ENCODE measurements at places on chromosomes 3 and 15.

DNA sequence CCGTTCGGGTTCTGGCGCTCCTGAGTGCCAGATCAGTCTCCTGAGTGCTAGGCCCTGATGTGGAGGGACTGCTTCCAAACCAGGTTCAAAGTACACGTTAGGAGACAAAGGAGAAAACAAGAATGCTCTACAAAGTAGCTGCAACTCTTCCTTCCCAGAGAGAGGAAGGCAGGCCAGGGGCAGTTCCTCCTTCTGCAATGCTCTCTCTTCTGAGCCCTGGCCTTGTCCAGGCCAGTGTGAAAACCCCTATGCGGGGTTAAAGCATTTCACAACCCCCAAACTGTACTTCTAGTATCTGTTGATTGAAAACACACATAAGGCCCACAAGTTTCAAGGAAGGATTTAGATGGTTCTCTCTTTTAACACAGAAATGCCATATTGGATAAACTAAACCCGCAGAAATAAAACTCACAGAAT lies 9.7 kb upstream of the CALML4 start:
- no peak for DNase-seq

GRCh38 chr3:15218689-15219088 lies 12.6 kb downstream of the CAPN7 start:
- DNase-seq = no peak

DNA sequence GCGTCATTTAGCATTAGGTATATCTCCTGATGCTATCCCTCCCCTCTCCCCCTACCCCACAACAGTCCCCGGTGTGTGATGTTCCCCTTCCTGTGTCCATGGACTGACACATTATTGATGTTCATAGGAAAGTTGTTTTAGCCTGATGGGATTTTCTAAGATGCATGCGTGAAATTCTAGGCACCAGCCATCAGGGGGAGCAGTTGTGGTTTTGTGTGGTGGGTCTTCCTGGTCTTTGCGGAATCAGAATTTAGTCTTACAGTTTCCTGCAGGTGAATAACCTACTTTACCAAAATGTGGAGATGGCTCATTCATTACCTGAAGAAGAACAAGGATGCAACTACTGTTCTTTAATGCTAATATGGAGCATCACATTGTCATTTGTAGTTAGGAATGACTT lies 455.0 kb upstream of the THBS1 start:
- DNase-seq = peak; percentile 26

DNA sequence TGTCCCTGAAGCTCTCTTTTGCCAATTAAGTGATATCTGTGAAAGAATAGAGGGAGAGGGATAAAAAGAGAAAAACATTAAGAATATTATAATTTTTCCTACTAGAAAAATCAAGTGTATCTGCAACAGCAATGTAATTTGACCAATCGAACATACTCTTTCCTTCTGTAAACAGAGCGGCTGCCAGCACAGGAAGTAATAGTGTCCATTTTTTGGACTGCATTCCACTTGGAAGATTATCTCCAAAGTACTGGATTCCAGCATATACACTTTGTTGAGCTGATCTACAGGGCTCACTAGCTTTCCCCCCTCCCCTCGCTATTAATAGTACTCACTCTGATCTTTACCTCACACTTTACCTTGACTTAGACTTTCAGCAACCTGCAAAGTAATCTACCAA lies 90.4 kb downstream of the SUCLG2 start:
- DNase-seq = no peak

DNA sequence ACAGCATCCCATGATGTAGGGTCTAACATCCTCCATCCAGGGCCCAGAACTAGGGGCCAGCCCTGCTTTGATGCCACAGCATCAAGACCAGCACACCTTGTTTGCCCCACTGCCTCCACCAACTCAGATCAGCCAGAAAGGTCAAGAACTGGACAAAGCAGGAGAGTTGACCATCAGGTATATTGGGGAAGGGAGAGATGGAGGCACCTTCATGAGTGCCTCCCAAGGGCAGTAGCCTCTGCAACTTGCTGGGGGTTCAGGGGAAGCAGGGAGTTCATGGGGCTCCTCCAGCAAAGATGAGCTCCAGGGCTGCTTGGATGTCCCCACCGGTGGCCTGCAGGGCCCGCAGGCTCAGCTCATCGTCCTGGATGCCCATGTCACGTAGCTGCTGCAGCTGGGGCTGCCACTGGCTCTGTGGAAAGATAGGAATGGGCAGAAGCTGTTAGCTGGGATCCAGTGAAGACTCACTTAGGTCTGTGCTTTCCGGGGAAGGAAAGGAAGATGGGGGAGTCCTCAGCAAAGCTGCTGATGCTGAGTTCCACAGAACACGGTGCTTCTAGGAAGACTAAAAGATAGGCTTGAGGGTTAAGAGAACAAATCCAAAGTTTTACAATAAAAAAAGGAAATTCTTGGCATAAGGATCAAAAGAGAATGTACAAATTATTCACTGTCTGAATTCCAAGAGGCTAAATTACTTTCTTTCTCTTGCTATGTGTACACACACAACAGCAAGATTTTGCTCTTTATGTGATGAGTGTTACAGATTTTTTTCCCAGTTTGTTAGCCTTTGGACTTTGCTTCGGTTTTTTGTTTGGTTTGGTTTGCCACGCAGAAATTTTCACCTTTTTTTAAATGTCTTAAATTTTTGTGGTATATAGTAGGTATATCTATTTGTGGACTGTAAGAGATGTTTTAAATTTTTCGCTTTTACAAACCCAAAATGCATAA lies 12.3 kb upstream of the SEMA7A start:
- no peak for DNase-seq

GRCh38 chr3:127015282-127016042 lies 32.5 kb downstream of the PLXNA1 start:
- no peak for DNase-seq

GRCh38 chr3:194702545-194702944 lies 16.9 kb downstream of the FAM43A start:
- DNase-seq = no peak

GRCh38 chr3:188826574-188826973 lies 345.2 kb upstream of the TPRG1 start:
- no peak for DNase-seq

DNA sequence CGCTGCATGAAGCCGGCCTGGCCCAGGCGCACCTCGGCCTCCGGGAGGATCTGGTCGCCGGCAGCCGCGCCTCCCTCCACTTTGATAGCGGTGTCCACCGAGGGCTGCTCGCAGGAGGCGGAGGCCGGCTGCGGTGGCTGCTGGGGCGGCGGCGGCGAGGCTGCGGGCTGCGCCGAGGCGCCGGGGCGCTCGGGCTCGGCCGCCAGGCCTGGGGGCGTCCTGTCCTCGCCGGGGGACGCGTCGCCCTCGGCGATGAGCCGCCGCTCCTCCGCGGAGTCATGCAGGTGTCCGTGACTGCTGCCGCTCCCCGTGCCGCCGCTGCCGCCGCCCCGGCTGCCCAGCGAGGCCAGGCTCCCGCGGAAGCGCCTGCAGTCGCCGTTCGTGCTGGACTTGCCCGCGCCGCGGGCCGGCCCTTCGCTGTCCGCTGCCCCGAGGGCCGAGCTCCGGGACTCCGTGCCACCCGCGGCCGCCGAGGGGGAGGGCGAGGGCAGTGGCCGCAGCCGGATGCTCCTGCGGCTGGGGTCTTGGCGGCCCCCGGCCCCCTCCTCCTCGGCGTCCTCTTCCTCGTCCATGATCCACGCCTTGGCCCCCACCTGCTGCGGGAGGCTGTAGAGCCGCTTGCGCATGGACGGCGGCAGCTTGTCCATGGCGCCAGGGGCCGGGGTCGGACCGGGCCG lies 996 bp downstream of the HCN4 start:
- DNase-seq = peak; percentile 47

DNA sequence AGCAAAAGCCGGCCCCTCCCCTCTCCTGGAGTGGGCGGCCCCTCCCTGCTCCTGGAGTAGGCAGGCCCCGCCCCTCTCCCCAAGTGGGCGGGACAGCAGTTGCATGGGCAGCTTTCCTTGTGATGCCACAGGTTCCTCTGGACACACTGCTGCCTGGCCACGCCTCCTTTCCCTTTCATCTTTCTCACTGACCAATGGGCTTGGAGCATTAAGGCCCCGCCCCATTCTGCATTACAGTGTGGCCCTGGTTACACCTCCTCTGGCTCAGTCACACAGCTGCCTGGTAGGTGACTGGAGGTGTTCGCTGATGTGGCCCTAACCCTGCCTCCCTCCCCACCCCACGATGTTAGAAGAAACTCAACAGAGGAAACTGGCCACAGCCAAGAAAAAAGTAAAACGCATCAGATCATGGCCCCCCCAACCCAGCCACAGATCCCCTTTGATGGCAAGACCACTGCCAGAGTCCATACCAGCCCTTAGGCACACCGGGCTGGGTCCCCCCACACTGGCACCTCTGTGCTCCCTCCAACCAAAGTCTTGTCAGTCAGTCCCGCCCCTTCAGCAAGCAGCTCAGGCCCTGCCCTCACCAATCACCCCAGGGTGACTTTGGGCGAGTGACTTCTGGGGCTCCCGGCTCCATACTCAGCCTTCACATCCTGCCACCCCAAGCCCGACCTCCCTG lies 84.3 kb downstream of the ADAMTS7 start:
- DNase-seq = no peak

- DNase-seq = no peak
Measured at GRCh38 chr3:12471241-12471640, 13.0 kb upstream of the TSEN2 start.

GRCh38 chr3:117691526-117691925 lies 981.9 kb downstream of the TUSC7 start:
- DNase-seq = no peak

DNA sequence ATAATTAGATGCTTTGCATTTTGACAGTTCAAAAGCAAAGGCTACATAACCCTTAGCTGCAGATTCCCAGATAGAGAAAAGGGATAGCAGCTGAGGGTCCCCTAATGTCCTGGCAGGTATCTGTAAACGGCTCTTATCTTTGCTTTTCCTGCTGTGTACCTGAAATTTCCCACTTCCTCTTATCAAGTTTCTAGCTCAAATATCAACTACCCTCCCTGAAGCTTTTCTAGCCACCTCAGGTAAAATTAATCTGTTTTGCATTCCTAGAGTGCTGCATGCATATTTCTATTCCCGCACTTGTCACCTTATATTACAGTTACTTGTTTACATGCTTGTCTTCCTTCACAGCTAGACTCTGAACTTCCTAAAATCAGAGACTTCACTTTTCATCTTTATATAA lies 55.6 kb upstream of the STXBP5L start:
- DNase-seq = no peak

DNA sequence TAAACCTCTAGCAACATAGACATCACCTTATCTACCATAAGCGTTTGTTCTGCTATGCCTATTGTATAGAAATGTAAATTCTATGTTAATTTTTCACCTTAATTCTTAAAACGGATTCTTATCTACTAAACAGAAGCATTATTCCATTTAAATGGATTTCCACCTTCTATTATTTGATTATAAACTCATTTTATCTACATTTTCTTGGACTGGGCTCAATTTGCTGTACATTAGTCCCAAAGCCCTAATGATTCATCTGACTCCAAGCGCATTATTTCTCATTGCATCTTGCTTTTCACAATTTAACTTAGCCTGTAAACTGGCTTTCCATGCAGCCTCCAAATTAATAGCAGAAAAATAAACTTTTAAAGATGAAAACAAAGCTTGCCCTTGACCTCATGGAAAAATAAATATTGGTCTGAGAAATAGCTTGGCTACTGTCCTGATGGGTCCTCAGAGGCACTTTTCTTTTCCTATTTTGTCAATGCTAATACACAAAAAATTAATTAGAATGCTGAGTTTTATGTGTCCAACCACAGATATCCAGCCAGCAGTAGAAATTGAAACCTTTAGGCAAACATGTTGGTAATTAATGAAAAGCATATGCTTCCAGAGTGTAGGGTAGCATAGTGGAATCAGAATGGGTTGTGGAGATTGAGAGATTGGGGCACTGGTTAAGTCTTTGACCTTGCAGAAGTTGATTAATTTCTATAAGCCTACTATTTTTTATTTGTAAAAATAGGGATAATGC lies 81.4 kb upstream of the CFAP20DC start:
- DNase-seq = no peak

GRCh38 chr3:33883951-33884561 lies 85.6 kb downstream of the PDCD6IP start:
- DNase-seq = no peak

GRCh38 chr3:22392286-22392685 lies 641.3 kb upstream of the ZNF385D start:
- no peak for DNase-seq

- no peak for DNase-seq
Measured at GRCh38 chr3:192819001-192819569, 91.7 kb upstream of the FGF12 start.

GRCh38 chr3:117692416-117692995 lies 982.9 kb downstream of the TUSC7 start:
- DNase-seq = no peak

GRCh38 chr3:136464502-136464901 lies 214.4 kb downstream of the PCCB start:
- DNase-seq = no peak

DNA sequence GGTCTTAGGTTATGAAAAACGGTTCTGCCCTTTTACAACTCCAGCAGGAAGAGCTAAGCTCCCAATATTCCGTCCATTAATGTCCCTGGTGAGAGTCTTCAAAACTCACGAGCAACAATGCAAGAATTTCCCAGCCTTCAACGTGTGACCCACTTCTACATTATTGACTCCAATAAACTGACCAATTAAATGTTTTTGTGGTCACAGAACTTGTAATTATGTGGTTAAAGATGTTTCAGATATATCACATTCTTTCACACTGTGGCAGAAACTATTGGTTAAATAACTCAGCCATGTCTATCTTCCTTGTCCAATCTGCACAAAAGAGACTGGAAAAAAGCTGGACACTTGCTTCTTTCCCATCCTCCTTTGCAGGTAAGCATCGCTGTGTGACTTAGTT lies 286.6 kb upstream of the ADAMTS9 start:
- no peak for DNase-seq

DNA sequence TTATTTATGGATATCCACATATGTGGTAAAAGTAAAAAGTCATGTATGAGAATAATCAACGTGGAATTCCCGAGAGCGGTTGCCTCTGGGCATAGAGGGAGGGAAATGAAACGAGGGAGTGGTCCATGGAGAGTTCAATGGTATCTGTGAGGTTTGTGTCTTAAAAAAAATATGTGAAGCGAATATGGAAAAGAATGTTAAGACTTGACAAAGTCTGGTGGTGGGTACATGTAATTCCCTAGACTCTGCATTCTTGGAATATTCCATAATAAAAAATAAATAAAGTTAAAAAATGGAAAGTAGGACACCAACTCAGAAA lies 28.4 kb downstream of the FAM43A start:
- no peak for DNase-seq

GRCh38 chr3:174285242-174285864 lies 573.8 kb upstream of the NAALADL2 start:
- no peak for DNase-seq

GRCh38 chr15:37981775-37982174 lies 47.3 kb downstream of the TMCO5A start:
- no peak for DNase-seq

DNA sequence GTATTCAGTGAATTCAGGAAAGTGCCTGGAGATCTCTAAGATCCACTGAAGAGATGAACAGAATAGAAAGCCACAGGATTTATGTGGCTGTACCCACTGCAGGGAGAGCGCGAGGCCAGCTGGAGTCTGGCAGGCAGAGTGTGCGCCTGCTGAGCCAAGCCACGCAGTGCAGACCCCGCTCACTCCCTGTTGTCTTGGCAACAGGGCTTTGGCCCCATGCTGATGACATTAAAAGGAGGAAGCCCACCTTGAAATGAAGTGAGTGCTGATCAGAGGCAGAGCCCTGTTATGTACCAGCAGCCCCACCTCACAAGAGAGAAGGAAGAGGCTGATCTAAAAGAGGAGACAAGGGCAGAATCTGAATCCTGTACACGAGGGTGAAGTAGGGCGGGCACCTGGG lies 36.7 kb downstream of the PXYLP1 start:
- DNase-seq = no peak
